ENCODE measurements at places on chromosomes 12 and 14.

DNA sequence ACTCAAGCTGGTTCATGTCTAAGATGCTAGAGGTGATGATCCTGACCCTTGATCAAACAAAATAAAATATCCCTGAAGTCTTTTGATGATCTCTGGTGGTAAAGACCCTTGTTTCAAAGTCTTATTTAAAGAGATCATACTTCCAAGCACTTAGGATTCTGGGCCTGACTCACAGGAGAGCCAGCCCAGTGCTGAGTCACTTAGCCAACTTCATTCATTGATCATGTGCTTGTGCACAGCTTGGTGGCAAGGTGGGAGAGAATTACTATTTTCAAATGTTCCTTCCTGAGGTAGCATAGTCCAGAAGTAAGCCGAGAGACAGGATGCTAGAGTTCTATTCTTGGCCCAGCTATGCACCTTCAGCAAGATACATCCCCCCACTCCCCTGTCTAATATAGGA lies 40.6 kb downstream of the SCN8A start:
- DNase-seq: no peak

DNA sequence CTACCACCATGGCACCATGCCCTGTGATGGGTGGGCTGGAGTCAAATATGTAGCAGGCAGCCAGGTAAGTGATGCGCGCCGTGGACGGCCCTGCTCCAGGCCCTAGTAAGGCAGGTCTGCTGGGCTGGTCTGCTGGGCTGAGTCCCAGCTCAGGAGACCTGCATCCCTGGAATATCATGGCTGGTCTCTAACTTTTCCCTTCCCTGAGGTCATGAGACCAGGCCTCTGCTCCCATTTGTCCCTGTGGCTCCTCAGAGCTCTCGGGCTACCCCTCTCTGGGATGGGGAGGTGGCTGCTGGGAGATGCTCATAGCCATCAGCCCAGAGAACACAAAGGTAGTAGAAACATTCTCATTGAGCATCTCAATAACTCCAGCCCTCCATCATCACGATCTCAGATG lies 19.8 kb upstream of the KCNA5 start:
- no peak for DNase-seq

DNA sequence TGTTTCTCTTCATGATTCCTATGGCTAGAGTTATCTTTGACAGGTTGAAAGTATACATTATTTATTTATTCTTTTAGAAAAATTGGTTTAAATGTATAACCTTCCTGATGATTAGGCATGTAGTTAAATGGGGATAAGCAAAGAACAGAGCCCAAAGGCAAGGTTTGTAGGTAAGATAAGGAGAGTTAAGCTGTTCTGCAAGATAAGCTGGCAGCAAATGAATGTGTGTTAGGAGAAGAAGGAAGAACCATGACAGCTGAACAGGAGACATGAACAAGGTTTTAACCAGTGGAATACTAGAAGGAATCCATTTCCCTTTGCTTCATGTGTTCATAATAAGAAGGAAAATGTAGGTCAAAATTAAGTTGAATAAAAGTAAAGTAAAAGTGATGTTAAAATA lies 1330.1 kb upstream of the USP15 start:
- no peak for DNase-seq

DNA sequence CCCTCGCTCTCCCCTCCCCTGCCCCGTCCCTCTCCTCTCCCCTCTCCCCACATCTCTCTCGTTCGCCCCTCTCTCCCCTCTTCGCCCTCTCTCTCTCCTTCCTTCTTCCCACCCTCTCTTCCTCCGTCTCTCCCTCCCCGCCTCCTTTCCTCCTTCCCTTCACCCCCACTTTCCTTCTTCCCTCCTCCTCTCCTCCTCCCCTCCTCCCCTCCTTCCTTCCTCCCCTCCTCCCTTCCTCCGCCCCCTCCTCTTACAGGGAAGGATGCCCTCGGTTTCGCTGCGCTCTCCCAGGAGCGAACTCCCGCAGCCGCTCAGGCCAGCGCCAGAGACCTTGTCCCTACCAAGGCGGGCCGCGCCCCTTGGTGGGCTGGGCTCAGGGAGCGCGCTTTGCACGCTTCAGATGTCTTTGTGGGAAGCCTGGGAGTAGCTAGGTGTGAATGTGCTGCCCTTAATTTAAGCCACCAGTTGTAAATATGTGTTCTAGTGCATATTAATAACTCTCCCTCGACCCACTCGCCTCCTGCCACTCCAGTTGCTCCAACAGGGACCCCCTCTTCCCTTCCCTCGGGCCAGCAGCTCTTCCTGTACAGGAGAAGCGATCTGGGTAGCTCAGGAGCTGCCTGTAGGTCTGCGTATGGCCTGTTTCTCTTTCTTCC lies 13.3 kb upstream of the MAP3K9 start:
- DNase-seq: no peak

- DNase-seq: no peak
Observed at GRCh38 chr14:29971101-29971500, 43.5 kb upstream of the PRKD1 start.

DNA sequence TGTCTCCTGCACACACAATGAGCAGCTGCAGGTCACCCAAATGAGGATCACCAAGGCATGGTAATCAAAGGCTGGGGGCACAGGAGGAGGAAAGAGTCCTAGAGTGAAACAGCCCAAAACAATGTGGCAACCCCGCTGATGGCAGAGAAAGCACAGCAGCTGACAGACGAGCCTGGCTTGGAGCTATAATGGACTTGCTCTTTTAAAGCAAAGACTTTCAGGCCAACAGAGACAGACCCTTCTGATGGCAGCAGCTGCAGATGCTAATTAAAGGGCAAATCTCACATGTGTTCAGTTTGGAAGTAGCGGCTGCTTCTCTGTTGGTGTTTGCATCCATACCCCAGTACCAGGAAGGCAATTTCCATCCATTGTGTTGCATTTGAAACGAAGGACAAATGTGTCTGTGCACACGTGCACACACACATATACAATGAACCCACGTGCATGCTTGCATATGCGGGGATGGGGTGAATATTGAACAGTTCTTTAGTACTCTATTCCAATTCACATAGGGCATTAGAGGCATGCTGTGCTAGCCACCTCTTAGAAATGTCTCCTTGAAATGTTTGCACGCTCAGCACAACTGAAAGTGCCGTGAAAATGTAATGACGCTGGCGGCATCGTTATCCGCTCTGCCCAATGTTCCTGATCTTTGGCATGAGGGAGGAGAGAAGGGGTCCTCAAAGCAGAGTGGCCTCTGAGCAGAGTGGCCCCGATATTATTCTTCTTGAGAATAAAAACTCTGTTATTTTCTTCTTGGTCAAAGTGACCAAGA lies 38.1 kb downstream of the CIT start:
- DNase-seq: no peak

DNA sequence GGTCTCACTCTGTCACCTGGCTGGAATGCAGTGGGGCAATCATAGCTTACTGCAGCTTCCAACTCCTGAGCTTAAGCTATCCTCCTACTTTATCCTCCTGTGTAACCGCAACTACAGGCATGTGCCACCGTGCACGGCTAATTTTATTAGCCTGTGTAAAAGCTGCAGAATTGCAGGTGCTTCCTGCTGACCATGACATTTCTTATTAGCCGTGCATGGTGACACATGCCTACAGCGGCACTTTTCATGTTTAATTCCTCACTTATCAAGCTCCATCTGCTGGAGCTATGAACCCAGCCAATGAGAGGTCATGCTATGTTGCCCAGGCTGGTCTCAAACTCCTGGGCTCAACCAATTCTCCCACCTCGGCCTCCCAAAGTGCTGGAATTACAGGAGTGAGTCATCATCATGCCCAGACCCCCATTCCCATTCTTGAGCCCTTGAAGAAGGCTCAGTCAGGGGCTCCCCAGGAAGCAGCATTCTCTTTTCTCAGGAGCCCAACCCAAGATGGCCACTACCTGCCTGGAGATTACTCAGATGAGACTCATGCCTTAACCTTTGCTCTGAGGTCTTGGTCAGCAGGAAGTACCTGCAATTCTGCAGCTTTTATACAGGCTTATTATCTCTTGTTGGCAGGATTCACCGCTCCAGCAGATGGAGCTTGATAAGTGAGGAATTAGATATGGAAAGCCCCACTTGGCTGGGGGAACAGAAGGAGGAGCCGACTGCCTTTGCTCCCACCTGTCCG lies 503.2 kb downstream of the MED13L start:
- DNase-seq: no peak

- DNase-seq: no peak
Observed at GRCh38 chr14:21647380-21647779, 6.3 kb upstream of the OR4E2 start.

DNA sequence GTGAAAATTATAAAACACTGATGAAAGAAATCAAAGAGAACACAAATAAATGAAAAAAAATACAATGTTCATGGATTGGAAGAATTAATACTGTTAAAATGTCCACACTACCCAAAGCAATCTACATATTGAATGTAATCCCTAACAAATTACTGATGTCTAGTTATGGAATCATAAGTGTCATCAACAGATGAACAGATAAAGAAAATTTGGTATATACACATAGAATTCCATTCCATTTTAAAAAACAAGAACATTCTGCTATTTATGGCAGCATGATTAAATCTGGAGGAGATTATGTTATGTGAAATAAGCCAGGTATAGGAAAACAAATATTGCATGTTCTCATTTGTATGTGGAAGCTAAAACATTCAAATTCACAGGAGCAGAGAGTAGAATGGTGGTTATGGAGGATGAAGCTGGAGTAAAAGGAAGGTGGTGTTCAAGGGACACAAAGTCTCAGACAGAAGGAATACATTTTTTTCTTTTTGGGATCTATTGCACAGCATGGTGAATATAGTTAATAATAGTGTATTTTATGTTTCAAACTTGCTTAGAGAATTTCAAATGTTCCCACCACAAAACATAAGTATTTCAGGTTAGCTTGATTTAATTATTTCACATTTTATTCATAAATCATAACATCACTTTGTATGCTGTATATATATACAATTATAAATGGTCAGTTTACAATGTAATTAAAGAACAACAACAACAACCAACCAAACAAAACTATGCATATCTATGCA lies 28.5 kb downstream of the A2M start:
- DNase-seq: no peak

DNA sequence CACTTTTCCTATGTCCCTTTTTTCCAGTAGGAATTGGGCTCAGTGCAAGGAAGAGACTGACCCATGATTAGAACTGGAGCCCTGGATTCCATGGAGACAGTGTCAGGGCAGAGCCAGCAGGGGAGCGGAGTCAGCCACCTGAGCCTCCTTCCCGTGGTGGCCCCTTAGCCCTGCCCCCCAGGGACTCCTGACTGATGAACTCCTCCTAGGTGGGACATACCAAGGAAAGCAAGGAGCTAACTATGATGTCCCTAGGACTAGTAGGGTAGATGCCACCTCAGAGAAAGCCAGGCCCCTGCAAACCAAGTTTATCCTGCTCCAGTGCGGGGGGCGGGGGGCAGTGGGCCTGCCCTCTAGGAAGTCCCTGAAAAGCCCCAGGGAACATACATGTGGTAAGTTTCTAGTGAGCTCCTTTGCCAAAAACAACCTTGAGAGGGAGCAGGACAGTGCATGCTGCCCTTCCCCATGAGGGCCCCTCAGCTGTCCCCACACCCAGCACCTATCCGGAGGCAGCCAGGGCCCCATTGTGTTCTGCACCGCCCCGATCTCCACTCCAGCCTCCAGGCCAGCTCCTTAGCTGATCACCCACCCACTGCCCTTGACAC lies 6.2 kb upstream of the COL2A1 start:
- no peak for DNase-seq

GRCh38 chr14:49984424-49984823 lies 91.5 kb downstream of the ARF6 start:
- no peak for DNase-seq

- no peak for DNase-seq
Observed at GRCh38 chr14:81523616-81524015, 10.0 kb downstream of the SEL1L start.

Measured in stimulated activated CD4-positive, alpha-beta T cell treated with anti-CD3 and anti-CD28 coated beads, Interleukin-1b, Interleukin-23, amount 100 ng/mL, for 1 hour (primary cell).